Inflammatory macrophage treated with lipopolysaccharide for 1 hour (primary cell): ENCODE measurements at places on chromosomes 13 and 19.

DNA sequence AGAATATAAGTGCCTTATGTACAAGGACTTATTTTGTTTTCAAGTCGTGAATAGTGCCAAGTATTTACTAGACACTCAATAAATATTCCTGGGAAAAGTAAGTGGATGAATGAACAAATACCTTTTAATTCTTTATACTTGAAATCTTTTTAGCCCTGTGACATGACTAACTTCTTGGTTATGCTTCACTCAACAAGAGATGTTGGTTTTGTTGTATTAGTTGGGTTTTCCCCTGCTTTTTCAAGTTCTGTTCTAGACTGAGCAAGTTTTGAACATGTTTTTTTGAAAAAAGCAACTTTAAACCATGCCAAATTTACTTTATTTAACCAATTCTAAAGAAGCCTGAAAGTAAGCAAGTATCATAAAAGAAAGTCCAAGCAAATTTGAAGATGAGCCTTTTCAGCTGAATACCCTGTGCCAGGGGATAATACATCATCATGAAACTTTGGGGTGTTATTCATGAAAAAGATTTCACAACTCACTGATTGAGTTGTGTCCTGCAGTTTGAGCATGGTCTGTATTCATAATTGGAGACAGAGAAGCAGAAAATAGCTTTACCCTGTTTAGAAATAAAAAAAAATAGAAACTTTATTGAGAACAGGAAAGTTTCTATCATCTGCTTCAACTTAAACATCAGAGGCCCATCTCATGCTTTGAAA is 11.1 kb downstream of the LMO7 start:
- DNase-seq = no peak

DNA sequence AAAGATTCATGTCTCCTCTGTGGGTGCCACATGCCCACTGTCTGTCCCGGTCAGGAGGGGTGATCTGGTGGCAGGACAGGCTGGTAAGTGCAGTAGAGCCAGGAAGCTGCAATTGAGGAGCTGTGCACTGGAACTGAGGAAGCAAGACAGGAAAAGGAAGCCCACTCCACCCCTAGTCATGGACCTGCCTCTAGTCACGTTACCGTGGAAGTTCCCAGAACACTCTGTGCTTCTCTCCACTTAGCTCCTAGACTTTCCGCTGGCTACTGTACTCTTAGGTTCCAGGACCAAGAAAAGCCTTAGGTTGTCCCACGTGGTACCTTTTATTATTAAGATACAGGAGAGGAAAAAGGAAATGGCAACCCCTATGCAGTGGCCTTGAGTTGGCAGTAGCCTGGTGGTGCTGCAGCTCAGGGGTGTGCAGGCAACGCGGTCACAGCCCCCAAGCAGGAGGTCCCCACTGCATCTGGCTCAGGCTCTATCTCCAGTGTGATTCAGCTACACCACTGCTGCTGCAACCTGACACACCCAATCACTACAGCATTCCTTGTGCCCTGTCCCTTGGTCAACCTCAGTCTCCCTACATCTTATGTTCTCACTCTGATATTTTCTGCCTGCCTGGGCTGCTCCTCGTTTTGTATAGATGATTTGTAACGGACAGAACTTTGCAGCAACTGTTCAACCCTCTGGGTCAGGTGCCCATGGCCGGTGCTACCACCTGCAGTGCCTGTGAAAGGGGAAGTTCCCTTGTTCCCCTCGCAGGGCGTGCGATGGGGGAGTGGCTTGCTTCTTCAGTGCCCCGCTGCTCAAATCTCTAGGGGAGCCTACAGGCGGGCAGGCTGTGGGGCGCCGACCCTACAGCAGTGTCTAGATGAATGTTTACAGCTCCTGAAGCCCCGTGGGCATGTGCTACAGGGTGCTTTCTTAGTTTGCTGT is 24.4 kb upstream of the GPR12 start:
- peak; percentile 2 for DNase-seq

GRCh38 chr13:53159431-53159830 is 130.8 kb downstream of the OLFM4 start:
- DNase-seq = no peak

GRCh38 chr13:46119883-46120614 is 15.2 kb upstream of the CPB2 start:
- DNase-seq = no peak

DNA sequence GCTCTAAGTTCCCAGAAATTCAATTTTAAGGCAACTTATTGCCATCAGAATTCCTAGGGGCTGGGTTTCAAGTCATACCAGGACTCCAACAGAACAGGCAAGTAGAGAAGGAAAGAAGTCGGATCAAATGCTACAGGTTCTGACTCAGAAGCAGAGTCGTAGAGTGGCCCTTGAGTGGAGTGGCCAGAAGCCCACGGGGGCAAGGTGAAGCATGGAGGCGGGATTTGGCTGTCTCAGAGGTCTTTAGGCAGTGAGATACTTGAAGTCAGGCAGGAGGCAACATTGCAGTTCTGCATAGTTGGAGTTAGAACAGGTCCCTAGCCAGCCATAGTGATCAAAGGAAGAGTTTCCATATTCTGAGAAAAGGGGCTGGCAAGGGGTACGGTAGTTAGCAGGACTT is 111.6 kb downstream of the NHLRC3 start:
- DNase-seq = no peak

DNA sequence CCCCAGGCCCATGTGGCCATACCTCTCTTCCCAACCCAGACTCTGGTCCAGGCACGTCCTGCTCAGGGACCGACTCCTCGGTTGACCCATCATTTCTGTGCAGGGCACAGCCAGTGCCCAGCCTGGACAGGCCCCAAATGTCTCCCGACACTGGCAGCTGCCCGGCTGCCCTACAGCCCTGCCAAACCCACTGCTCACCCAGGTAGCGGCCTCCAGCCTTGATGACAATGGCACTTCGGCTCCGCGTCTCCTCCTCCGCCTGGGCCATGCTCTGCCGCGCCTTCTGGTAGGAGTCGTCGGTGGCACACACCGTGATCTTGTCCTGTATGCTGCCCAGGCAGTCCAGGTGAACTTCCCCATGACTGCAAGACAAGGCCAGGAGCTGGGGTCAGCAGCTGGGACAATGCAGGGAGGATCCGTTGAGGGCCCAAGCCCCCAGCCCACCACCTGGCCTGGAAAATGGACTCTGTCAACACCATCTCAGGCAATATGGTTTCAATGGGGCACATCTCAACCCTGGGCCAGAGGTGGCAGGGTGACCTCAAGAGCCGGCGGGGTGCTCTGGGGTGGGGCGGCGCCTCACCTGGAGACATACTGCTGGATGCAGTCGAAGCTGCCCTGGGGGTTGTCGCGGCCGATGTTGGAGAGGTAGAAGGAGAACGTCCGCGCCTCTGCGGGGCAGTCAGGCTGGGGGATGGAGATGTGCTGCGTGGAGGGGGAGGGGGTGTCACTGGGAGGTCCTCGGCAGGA is 27.5 kb upstream of the ISYNA1 start:
- DNase-seq = no peak
